GM23248 (cell line): ENCODE measurements at places on chromosomes 2 and 18. TPM values are rescaled to one million over a fixed set of nuclear protein-coding genes. Genes with fewer than 3 reads are reported as not detected.

GRCh38 chr2:45000921-45001868 is 8.1 kb downstream of the SIX2 start:
- DNase-seq, result peak; percentile 61

DNA sequence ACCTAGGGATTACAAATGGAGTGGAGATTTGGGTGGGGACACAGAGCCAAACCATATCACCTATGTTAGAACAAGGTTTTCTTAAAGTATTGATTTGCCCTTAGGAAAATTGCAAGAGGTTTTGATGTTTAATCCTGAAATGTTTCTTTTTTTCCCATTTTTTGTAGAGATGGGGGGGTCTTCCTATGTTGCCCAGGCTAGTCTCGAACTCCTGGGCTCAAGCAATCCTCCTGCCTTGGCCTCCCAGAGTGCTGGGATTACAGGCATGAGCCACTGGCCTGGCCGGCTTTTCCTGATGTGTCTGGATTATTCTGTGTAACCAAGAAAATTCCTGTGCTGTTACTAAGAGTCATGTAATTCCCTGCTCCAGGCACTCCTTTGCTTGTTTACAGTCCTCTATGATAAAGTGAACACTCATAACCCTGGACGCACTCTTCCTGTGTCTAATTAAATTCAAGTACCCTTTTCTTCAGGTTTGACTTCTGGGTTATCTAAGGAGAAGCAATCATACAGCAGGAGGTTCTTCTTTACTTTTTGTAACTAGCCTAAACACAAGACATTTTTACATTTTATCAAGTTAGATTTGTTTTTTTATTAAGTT is 15.0 kb upstream of the CTDP1 start:
- DNase-seq, result peak; percentile 74

DNA sequence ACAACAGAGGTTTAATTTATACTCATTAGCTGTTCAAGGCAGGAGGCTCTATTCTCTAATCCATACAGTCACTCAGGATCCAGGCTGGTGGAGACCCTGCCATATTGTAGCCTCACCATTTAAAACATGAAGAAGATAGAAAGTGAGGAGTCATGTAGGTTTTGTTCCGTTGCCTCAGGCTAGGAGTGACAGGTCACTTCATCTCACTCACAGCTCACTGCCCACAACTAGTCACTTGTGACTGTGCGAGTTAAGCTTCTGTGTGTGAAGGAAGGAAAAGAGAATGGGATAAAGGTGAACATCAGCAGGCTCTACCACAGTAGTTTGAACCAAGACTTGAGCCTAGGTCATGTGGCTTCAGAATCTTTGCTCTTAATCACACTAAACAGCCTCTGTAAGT is 9.0 kb upstream of the IGFBP2 start:
- DNase-seq, result no peak

ADCYAP1 gene
- total RNA-seq, result not detected in 2 replicates

UGT1A4 gene
- total RNA-seq, result not detected in 2 replicates

SNRPD1 gene
- 8.9 and 16.2 TPM in 2 replicates for total RNA-seq

SEH1L gene
- 30.2 and 36.5 TPM in 2 replicates for total RNA-seq

PROC gene
- not detected in 2 replicates for total RNA-seq
